Caco-2 (cell line): ENCODE measurements at places on chromosomes 5 and 9. TPM values are rescaled to one million over a fixed set of nuclear protein-coding genes. Genes with fewer than 3 reads are reported as not detected.

DNA sequence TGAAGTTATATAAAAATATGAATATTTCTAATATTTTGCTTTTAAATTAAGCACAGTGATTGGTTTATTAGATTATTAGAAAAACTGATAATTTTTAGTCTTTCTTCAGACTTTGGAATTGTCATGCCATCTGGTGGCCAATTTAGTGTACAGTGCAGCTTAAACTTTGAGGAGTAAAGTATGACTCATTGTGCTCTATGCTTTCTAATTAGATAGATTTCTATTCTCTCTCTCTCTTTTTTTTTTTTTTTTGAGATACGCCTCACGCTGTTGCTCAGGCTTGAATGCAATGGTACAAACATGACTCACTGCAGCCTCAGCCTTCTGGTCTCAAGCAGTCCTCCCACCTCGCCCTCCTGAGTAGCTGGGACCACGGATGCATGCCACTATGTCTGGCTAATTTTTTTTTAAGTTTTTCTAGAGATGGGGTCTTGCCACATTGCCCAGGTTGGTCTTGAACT is 42.1 kb upstream of the GPR21 start:
- DNase-seq, result no peak

- DNase-seq, result no peak
These were observed 40.8 kb upstream of the SMU1 start for GRCh38 chr9:33117306-33117705.

Gene SCGB3A1
- not detected in 2 replicates for total RNA-seq

- DNase-seq, result no peak
These were observed 10.5 kb downstream of the NR2F1-AS1 start for GRCh38 chr5:93570294-93571113.

- peak; percentile 8 for DNase-seq
These were observed 588 bp upstream of the ZBED3 start for GRCh38 chr5:77087484-77088261.

DNA sequence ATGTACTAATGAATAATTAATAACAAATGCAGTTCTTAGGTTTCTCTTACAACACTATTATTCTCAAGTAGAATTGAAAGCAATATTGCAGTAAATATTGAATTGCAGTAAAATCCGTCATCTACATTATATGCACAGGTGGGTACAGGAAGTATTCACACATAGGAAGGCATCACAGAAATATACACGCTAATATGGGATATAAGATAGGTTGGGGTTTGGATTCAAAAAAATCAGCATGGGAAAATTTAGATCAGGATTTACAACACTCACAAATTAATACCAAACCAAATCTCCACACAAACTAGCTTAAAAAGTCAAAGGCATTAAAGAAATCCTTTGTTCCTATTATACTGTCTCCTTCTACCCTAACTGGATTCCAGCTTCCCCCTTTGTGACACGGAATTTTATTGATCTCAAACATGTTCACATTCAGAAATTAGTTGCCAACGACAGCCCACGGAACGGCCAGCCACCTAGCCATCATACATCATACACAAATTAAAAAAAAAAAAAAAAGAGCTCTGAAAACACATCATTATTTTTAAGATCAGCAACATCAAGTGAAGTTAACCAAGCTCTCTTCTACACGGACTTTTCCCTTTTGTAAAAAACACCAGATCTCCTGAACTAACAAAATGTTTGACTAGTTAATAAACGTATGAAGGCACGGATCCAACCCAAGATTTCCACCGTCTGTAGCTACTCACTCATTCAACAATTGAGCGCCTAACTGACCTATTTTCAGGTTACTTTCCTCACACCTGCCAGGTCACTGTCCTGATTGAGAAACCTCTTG is 2.2 kb downstream of the NR6A1 start:
- DNase-seq, result no peak

Gene NSG2
- total RNA-seq, result not detected in 2 replicates

DNA sequence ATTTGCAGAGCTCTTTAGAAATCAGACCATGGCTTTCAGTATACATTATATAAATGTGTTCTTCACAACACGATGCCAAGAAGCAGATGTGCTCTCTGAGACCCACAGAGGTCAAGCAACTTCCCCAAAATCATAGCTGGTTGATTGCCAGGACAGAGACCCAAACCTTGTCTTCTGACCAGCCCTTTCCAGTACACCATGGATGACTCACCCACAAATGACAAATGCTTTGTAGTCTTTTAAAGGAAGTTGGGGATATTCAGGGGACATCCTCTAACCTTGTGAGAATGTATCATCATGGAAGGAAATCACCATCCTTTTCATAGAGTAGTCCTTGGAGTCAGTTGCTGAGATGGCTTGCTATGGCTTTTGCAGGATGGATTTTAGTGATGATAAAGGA is 30.1 kb downstream of the ZNF462 start:
- DNase-seq, result no peak

DNA sequence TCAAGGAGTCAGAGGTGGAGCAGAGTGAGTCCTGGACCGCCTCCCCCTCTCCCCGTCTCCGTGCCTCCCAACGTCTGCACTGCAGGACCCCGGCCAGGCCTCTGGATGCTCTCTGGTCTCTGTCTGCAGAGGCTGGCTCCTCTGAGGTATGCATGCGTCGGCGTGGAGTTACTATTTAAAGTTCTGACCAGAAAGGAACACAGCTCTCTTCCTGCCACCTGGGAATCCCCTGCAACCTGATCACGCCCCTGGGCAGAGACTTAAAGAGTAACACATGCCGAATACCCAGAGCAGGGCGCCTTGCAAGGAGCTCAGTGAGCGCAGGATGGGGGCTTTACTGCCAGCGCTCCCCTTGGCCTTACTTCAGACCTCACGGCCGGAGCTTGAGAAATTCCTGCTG is 16.0 kb downstream of the ANXA6 start:
- no peak for DNase-seq

Gene SH3TC2
- total RNA-seq, result 5.3 and 5.8 TPM in 2 replicates

DNA sequence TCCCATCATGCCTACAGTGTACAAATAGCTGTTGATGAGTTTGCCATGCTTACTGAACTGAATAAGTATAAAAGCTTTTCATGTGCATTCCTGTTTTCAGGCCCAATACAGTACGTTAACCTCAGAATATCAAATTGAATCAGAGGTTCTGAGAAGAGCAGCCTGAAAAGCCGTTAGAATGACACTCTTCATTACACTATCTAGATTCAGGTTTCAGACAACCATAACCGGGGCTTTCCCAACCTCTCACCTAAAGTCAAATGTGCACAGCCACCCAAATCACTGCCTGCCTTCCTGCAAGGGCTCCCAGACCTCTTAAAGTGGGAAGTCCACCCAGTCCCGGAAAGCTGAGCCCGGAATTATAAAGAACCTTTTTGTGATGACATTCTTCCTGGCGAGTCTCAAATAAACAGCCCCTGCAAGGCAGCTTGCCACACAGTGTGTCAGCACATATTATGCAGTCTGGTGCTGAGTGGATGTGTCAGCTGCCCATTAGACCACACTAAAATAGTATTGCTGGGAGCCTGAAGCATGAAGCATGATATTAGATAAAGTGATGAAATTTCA is 245.8 kb downstream of the TLE4 start:
- no peak for DNase-seq

DNA sequence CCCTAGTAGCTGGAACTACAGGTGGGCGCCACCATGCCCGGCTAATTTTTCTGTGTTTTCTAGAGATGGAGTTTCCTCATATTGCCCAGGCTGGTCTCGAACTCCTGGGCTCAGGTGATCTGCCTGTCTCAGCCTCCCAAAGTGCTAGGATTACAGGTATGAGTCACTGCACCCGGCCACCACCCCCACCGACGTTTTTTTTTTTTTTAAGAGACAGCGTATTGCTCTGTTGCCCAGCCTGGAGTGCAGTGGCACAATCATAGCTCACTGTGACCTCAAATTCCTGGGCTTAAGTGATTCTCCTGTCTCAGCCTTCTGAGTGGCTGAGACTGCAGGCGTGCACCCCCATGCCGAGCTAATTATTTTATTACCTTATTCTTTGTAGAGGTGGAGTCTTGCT is 38.2 kb downstream of the WDR70 start:
- DNase-seq, result no peak

Gene C5orf52
- not detected in 2 replicates for total RNA-seq

GRCh38 chr5:60598424-60598823 is 101.5 kb downstream of the DEPDC1B start:
- DNase-seq, result no peak

GRCh38 chr9:96459268-96460007 is 9.5 kb downstream of the HABP4 start:
- DNase-seq, result no peak

Gene NUTM2F
- not detected in 2 replicates for total RNA-seq

GRCh38 chr9:21994556-21995005 is at the start of gene CDKN2B-AS1:
Gene CDKN2B-AS1, plus strand, starts transcription at chr9:21994791.
- peak; percentile 86 for DNase-seq

- no peak for DNase-seq
These were observed 488 bp upstream of the MCTP1 start for GRCh38 chr5:95285409-95285755.

Gene ADAMTS2
- 0.05 and 0.23 TPM in 2 replicates for total RNA-seq

GRCh38 chr5:88732862-88733261 is 150.1 kb downstream of the MEF2C start:
- DNase-seq, result no peak

Gene AK6
- 66.8 and 75.1 TPM in 2 replicates for total RNA-seq

- peak; percentile 87 for DNase-seq
These were observed 6.9 kb upstream of the OTP start for GRCh38 chr5:77645158-77645994.

GRCh38 chr9:6566409-6567139 is 79.0 kb downstream of the GLDC start:
- no peak for DNase-seq

Gene OMD
- not detected in 2 replicates for total RNA-seq

DNA sequence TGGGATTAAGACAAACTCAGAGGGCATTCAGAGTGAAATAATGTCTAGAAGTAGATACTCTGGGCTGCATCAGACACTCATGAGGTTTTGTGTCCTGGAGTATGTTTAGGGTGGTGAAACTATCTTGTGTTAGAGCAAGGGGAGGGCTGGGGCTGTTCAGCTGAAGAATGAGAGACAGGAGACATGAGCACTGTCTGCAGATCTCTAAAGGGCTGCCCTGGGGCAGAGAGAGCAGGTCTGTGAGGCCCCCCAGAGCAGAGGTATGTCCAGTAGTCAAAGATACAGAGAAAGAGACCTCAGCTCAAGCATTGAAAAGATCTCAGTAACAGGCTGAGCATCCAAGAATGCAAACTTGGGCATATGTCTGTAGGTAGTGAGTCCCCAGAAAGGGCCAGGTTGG is 45.9 kb upstream of the SHB start:
- DNase-seq, result no peak

- no peak for DNase-seq
These were observed 166.1 kb downstream of the CACNA1B start for GRCh38 chr9:138043411-138044345.

DNA sequence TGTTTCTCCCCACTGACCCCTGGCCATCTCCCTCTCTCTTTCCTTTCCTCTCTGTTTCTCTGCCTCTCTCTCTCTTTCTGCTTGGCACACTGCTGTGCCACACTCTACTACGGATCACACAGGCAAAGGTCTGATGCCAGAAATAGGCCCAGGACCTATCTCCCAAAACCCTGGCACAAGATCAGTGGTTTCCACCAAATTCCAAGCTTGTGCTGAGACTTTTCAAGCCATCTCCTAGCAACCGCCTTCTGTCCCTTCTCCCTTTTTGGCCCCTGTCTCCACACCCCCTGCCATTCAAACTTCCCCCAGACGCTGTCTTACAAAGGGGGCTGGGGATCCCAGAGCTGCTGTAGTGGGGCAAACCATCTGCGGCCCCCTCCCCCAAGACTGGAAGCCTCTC is 38.5 kb upstream of the RARS1 start:
- no peak for DNase-seq

DNA sequence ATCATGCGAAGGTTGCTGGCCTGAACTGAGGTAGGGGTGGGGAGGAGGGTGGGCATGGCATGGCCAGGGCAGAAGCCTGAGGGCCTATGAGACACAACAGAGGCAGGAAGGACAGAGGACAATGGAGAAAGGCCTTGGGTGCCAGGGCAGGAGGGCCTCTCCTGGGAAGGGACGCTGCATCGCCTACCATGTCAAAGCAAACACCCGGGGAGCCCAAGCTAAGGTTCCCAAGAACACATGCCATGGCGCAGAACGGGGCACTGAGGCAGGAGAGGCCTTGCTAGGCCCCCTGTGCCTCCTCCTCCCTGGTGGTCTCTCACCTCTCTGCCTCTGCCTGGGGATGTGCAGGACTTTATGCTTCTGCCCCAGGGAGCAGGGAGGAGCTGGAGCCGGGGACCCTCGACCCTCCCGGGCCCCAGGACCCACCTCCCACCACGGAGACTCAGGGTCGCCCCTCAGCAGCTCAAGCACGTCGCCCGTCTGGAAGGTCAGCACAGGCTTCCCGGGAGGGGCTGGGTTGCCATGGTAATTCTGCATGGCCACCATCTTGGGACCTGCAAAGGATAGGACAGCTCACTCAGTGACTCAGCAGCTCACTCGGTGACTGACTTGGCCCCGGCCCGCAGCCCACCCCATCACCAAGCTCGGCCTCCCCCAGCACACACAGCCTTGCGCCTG is 40.3 kb upstream of the SARDH start:
- DNase-seq, result no peak

Gene GMCL2
- total RNA-seq, result not detected in 2 replicates

GRCh38 chr9:130194378-130194932 is 22.3 kb downstream of the NCS1 start:
- no peak for DNase-seq

Gene RASGEF1C
- total RNA-seq, result not detected in 2 replicates

GRCh38 chr5:99973779-99974178 is 561.4 kb upstream of the FAM174A start:
- DNase-seq, result no peak

GRCh38 chr5:121144764-121145163 is 680.7 kb downstream of the PRR16 start:
- DNase-seq, result no peak

Gene BTNL3
- 0.14 TPM in 1 of 2 replicates, not detected in the other for total RNA-seq

- DNase-seq, result no peak
These were observed 123.3 kb upstream of the MVB12B start for GRCh38 chr9:126203313-126203712.

DNA sequence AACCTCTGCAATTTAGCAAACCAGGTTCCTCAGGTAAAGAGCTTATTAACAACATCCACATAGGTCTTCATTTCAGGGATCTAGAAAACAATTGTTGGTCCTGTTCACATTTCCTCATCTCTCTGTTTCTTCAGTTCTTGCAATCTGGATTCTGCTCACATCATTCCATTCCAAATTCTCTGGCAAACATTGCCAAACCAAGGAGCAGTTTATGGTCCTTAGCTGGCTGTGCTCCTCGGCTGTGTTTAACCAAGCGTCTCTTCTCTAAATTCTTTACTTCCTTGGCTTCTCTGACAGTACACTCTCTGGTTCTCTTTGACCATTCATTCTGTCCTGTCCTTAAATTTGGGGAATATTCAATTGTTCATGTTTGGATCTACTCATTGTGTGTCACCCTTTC is 65.8 kb upstream of the RANBP3L start:
- DNase-seq, result peak; percentile 51

DNA sequence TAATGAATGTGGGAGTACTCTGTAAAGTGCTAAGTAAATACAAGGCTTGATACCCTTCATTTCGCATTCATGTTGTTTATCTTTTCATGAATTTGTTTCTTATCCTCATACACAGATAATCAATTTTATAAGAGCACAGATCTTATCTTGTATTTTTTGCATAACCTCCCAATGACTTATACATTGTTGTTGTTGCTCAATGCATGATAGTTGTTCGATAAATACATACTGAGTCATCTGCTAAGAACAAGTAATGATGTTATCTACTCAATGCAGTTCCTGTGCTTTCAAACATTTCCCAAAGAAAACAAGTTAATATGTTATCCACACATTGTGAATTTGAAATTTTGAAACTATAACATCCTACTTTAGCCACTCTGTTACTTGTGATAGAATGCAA is 60.7 kb downstream of the TAF11L14 start:
- DNase-seq, result no peak

Gene HAVCR1
- total RNA-seq, result 135 and 144 TPM in 2 replicates
